Pancreas (tissue), 10 donors: ENCODE measurements at places on chromosomes 5 and 9.

DNA sequence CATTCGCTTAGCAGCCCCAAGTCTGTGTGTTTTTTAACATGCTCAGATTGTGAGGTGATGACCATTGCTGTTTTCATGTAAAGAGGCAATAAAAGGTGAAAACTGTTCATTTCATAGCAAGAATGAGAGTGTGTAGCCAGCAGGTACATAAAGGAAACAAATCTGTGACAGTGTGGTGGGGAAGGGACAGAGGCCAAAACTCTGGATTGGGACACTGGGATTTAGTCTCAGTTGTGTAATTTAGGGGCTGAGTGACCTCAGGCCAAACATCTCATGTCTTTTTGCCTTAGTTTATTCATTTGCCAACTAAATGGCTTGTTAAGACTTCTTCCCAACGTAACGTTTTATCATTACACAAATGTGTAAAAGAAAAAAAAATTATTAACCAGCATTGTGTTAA is 47.0 kb downstream of the KCNN2 start:
- no peak for DNase-seq

GRCh38 chr9:17597977-17598376 is 19.1 kb downstream of the SH3GL2 start:
- DNase-seq, result no peak

DNA sequence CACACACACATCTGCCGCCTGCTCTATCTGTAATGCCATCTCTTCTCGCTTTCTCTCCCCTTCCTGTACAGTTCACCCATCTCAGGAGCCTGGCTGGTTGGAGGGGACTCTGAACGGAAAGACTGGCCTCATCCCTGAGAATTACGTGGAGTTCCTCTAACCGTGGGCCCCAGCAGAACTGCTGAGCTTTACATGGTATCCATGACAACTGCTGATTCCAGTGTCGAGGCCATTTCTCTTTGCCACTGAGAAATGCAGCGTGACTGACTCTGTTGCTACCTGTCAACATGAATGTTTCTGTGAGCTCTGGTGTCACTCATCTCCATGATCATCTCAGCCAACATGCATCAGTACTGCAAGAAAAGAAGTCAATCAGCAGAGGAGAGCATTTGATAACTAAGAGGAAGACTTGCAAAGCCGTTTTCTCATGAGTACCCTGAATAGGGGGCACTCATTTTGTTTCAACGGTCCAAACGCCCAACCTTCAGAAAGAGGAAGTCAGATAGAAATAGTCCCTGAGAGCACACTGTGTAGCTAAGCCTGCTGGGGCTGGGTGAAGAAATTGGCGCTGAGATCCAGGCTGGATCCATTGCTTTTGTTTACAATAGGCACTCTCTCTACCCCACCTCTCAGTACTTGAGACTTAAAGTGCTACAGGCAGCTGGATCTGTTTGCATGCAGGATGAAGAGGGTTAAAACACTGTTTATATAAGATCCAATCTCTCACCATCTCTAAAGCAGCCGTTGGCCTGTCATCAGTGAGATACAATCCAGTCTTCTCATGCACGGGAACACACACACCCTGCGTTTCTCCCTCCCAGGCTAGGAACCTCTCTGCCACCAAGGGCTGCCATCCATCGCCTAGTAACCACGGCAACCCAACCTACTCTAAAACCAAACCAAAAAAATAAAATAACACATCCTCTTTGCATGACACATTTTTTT is 180.9 kb downstream of the NR3C1 start:
- DNase-seq, result no peak

- DNase-seq, result no peak
These were observed 104.3 kb downstream of the PDE4D start for GRCh38 chr5:59789197-59789596.

DNA sequence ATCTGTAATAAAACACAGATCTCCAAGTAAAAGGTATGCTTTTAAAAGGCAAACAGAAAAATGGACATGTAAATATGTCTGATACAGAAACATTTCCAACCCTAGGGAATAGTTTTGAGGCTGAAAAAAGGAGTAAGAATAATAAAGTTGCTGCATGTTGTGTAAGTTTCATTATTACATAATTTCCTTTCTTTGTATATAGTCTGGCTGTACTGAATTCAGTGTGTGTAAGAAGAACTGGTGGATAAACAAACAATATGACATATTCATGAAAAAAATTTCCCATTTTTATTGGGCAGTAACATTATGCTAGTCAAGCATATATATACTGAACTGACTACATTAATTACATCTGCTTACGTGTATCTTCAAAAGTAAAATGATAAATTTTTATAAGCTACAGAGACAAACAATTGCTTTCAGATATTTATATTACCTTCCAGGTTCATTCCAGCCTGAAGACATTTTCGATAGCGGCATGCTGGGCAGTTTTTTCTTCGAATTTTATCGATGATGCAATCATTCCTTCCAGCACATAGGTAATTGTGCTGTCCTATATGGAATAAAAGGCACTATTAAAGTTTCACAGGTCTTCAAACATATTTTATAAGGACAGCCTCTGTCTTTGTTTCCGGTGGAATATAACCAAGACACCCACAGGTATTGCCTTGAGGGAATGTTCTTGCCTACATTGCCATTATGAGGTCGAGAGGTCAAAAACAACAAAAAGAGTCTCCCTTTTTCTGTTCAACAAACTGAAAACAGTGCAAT is 93.6 kb downstream of the NR3C1 start:
- DNase-seq, result no peak

DNA sequence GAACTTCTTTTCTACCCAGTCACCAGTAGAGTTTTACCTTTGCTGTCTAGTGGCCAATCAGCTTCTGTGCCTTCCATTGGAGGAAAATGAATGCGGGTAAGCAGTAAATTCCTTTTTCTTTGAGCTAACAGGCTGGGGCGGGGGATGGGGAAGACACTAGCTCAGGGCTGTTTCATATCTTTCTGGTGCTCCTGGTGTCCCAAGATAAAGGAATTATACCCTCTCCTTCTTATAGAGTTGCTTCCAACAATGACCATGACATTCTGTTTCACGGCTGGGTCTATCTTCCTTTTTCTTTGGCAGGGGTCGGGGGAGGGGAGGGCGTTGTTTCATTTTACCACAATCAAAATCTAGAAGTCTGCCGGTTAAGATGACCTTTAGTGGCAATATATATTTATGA is 51.2 kb upstream of the RPS23 start:
- DNase-seq, result no peak

DNA sequence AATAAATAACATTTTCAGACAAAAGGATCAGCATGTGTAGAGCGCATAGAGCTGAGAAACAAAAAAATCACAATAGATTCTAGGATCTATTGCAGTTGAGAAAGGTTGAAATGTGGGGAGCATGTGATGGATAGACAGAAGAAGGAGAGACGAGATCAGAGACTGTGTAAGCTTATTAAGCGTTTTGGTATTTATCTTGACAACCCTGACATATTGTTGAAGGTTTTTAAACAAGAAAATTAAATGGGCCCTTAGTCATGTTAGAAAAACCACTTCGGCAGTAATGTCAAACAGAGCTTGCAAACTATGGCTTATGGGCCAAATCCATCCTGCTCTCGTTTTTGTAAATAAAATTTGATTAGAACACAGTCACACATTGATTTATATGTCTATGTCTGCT is 200.5 kb upstream of the KLF4 start:
- no peak for DNase-seq

- DNase-seq, result peak; percentile 88
These were observed 53.6 kb downstream of the GPR107 start for GRCh38 chr9:130107234-130107861.

DNA sequence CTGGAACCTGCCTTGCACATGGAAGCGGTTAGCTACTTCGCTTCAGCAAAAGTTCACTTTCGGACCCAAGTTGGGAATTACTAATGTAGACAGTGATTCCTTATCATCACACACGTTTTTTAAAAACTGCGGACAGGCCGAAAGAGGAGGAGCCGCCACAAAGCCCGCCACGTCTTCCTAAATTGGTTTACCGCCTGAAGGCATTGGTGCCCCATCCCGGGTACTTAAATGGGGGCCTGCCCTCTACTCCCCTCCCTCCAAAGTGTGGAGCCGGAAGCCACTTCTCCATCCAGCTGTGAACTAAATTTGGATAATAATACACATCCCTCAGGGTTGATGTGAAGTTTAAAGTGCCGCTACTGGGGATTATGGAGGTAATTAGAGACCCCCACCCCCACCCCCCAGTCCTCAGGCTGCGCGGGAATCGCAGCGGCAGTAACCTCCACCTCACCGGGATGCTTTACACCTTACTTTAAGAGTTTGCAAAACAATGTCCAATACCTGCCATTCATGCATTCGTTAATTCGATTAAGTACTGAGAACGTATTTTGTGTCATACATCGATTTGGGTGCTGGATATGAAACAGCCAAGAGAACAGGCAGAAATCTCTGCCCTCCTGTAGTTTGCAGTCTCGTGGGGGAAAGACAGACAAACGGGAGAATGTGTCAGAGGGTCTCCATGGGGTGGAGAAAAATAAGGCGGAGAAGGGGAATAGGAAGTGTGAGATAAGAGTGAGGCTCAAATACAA is 937 bp upstream of the MACROH2A1 start:
- no peak for DNase-seq

DNA sequence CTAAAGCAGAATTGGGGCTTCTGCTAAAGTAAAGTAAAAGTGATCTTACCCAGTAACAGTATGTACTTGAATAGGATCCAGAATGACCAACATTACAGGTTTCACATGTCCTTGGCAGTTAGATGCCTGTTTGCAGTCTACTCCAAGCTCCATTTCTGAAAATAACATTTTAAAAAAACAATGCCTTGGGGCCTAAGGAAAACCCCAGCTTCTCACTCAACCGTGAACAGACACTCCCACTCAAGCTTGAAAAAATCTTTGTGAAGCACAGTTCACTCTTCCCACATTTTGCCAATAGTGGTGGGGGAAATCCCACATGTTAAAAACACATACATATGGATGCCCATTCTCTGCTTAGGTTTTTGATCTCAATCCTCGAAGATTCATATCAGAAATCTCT is 304.1 kb downstream of the ARRDC3 start:
- DNase-seq, result no peak

DNA sequence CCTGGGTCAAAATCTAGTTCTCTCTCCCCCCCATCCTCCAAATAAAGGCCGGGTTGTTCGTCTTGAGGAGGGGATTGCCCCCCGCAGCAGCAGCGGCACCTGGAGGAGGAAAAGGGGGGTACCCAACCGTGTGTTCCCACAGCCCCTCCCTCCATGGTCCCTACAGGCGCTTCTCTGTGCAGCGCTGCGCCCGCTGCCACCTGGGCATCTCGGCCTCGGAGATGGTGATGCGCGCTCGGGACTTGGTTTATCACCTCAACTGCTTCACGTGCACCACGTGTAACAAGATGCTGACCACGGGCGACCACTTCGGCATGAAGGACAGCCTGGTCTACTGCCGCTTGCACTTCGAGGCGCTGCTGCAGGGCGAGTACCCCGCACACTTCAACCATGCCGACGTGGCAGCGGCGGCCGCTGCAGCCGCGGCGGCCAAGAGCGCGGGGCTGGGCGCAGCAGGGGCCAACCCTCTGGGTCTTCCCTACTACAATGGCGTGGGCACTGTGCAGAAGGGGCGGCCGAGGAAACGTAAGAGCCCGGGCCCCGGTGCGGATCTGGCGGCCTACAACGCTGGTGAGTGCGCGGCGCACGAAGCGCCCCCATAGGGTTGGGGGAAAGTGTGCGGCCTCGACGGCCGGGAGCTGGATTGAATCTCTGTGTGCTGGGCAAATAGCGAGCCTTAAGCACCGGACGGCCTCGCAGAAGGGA is 3.5 kb downstream of the LHX2 start:
- DNase-seq, result no peak

GRCh38 chr5:115817386-115817785 is 927 bp upstream of the CDO1 start:
- DNase-seq, result no peak

DNA sequence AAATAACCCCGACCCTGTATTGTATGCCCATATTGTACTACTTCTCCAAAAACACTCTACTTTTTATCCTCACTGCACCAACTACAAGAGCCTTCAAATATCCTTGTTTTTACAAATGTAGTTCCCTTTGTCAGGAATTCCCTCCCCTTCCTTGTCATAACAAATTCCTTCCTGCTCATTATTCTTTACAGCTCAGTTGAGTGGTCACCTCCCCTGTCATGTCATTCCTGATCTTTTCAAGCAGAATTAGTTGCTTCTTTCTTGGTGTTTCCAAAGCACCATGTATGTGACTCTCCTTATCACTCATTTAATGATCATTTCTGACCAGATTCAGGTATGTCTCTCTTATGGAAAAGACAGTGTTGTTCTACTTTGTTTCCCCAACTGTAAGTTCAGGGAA is 194.2 kb upstream of the SMC2 start:
- DNase-seq, result no peak

- DNase-seq, result no peak
These were observed 59.5 kb upstream of the INSYN2B start for GRCh38 chr5:170039830-170040229.

DNA sequence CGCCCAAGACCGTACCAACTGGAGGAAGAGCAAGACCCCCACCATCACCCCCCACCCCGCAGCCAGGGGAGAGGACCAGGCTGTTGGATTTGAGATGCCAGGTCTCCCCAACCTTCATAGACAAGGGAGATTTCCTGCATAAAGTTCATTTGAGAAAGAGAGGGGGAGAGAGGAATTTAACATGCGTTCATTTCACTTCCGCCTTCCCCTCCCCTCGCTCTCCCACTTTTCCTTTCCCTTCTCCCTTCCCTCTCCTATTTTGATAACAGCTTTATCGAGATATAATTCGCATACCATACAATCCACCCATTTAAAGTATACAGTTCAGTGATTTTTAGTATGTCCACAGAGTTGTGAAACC is 4.2 kb upstream of the NKX2-5 start:
- DNase-seq, result no peak

DNA sequence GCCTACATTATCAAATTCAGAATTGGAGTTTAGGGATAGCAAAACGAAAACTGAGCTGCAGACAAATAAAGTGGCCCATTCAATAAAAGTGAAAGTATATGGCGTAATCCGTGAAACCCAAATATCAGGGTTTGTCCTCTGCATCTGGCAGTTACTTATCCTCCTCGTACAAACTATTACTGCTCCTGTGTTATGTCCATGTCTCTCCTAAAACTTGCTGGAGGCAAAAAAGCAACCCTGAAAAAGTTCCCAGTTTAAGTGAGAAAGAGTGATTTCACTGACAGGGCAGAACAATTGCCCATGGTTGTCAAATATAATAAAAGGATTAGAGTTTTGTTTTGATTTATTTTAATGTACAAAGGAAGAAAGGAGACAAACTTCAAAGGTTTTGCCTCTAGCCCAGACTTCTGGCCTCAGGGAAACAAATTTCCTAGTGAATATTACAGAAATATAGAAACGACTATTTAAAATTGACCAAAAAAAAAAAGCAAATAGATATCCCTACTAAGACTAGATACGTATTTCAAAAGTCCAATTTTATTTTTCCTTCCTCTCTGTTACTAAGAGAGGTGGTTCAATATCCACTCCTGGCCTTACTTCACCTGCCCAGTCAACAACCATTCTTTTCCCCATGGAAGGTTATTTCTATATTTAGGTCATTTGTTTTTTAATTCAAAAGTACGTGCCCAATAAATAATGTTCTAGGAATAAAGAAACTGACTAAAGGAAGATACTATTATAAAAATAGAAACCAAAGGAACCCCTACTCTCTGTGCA is 50.0 kb downstream of the NFIB start:
- no peak for DNase-seq
